ENCODE measurements at places on chromosomes 6 and 20. TPM values are rescaled to one million over a fixed set of nuclear protein-coding genes. Genes with fewer than 3 reads are reported as not detected.

- DNase-seq = no peak
These were observed 1.1 kb upstream of the MBOAT1 start for GRCh38 chr6:20213271-20213798.

Gene B3GALT4
- 10.7 TPM for total RNA-seq

Gene VEGFA
- total RNA-seq = 498 TPM

- DNase-seq = no peak
These were observed 312.3 kb downstream of the TAF4 start for GRCh38 chr20:61753316-61753942.

DNA sequence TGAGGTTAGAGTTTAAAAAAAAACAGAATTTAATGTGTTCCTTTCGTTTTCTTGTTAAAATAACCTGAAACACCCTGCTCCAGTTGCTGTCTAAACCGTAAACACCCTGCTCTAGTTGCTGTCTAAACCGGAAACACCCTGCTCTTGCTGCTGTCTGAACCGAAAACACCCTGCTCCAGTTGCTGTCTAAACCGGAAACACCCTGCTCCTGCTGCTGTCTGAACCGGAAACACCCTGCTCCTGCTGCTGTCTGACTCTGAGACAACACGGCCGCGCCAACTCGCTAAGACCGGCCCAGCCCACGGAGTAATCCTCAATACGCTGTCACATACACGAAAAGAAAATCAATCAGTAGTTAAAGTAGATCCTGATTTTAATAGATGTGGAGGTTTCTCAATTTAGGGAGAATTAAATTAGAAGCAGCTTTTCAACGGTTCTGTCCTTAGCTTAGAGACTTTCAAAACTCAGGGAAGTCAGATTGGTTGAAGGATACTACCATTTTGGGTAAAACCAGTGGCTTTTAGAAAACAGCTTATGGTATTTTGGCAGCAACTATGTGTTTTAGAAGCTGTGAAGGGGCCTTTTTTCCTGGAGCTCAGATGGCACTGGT, 98.3 kb downstream of the RAMACL start:
- DNase-seq = no peak

- no peak for DNase-seq
These were observed 831 bp downstream of the PMEPA1 start for GRCh38 chr20:57708694-57709673.

Gene RUNX2
- 1.6 TPM for total RNA-seq

DNA sequence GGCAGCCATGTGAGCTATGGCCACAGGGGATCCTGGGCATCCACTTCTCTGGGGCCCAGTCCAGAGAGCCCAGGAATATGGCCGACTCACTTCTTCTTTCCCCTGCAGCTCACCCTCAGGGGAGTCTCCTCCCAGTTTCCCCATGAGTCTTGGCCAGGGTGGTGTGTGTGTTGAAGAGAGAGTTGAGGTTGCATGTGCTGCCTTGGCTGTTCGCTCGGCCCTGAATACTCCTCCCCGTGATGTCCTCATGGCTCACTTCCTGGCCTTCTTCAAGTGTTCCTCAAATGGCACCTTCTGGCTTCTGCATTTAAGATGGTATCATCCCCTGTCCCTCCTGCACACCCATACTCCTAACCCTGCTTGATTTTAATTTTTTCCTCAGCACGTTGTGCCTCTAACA, 3.2 kb upstream of the TREML1 start:
- DNase-seq = no peak

All from mesenteric fat pad (tissue), 1 donor.